Pulmonary artery endothelial cell (primary cell): ENCODE measurements at places on chromosomes 2 and 18.

GRCh38 chr2:10541081-10541480, 93.0 kb upstream of the ODC1 start:
- DNase-seq = no peak

GRCh38 chr2:20530520-20530919, 83.6 kb downstream of the RHOB start:
- DNase-seq = no peak

- DNase-seq = no peak
Observed at GRCh38 chr18:48940854-48941611, 9.7 kb downstream of the SMAD7 start.

GRCh38 chr2:14712111-14712510, 79.6 kb downstream of the LRATD1 start:
- no peak for DNase-seq
